Stimulated activated CD4-positive, alpha-beta T cell treated with anti-CD3 and anti-CD28 coated beads, Interleukin-2, amount 100 ng/mL, for 48 hours (primary cell): ENCODE measurements at places on chromosomes 12 and 14.

DNA sequence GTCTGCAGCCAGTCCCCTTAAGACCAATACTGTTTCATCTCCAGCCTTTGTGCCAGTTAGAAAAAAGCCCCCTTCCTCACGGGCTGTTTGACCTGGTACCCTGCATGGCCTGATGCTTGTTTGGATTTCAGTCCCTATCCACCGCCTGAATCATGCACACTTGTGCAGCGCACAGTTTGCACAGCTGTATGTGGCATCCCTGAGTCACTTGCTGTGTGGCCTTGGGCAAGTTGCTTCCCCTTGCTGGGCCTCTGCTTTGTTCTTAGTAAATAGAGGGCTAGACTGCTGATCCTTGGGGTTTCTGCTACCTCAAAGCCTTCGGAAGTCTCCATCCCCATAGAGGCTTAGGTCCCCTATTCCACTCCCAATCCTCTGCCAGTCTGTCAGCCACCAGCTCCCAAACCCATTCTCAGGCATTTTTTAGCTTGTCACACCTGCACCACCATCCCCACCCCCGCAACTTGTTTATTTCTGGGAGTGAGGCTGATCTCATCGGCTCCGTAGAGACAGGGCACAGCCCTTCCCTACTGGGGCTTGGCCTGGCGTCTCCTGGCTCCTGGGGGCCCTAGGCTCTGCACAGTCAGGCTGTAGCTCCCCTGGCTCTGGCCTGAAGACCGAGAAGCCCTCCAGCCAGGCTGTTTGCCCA, 8.8 kb downstream of the KRT80 start:
- no peak for DNase-seq

DNA sequence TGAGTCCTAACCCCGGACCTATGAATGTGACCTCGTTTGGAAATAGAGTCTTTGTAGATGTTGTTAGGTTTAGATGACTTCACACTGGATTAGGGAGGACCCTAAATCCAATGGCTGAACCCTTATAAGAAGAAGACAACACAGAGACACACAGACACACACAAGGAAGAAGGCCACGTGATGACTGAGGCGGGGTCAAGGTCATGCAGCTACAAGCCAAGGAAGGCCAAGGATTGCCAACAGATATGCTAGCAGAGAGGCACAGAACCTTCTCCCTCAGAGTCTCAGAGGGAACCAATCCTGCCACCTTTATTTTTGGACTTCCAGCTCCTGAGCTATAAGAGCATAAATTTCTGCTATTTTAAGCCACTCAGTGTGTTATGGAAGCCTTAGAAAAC, 31.8 kb downstream of the LTBP2 start:
- DNase-seq: no peak

GRCh38 chr12:119202544-119202943, 23.8 kb downstream of the HSPB8 start:
- no peak for DNase-seq

GRCh38 chr14:29235991-29236390, 469.4 kb downstream of the FOXG1 start:
- no peak for DNase-seq

DNA sequence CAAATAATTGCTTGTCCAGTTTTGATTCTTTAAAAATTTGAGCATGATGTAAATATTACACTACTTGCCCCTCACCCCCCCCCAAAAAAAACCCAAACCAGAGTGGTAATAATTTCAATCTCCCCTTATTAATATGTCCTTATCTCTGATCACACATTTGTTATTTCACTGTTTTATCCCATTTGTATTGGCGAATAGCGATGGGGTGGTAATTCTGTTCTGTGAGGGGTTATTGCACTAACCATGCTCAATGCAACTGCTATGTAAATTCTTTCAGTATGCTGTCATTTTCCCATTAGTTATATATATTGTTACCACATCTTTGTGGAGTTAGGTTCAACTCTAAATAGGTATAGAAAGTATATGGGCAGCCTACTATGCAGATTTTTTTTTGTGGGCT, 1.1 kb downstream of the RIMKLB start:
- DNase-seq: no peak

GRCh38 chr14:102809870-102810269, 32.6 kb downstream of the TRAF3 start:
- DNase-seq: no peak

DNA sequence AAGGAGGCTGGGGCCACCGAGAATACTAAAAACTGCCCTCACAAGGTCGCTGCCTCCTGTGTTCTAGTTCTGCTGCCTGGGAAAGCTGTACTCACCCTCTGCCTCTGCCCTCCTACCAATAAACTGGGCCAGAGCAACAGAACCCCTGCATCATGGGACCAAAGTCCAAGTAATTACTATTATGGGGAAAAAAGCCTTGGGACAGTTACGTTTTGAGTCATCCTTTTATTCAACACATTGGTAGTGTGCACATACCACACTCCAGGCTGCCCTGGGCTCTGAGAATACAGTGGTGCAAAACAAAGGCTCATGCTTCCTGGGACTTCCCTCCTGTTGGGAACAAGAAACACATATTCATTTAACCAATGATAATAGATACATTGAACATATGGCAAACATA, 49.0 kb downstream of the CACNA1C start:
- DNase-seq: no peak

GRCh38 chr12:122062832-122063693, 15.5 kb upstream of the MLXIP start:
- DNase-seq: no peak

- no peak for DNase-seq
Measured at GRCh38 chr14:94653321-94653720, 41.1 kb downstream of the SERPINA3 start.

- no peak for DNase-seq
Measured at GRCh38 chr14:104586832-104587620, 7.5 kb downstream of the C14orf180 start.

- DNase-seq: no peak
Measured at GRCh38 chr12:62301080-62301798, 41.0 kb downstream of the USP15 start.

GRCh38 chr12:100401660-100402059, 44.8 kb downstream of the SLC17A8 start:
- DNase-seq: no peak

DNA sequence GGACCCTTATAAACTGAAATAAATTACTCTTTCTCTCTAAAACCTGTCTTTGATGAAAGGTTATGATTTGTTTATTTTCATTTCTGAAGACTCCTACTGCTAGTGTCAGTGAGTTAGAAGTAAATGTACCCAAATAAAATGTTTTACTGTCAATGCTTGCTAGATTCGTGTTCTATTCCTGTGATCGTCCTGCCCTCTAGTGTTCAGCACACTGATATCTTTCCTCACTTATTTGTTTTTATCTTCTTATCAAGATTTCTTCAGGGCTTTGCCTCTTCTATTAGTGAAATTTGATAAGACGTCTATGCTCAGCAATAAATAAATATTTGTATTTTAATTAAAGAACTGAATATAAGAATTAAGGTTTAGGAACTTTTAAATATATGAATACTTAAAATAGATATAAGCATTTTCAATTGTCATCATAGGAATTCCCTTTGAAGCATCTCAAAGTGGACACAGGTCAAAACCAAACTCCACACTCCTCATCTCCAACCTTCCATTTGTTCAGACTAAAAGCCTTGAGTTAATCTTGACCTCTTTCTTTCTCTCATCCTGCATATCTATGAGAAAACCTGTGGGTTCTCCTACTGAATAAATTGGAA, 75.8 kb downstream of the C12orf50 start:
- no peak for DNase-seq

GRCh38 chr12:41564816-41565215, 376.7 kb downstream of the PDZRN4 start:
- no peak for DNase-seq

DNA sequence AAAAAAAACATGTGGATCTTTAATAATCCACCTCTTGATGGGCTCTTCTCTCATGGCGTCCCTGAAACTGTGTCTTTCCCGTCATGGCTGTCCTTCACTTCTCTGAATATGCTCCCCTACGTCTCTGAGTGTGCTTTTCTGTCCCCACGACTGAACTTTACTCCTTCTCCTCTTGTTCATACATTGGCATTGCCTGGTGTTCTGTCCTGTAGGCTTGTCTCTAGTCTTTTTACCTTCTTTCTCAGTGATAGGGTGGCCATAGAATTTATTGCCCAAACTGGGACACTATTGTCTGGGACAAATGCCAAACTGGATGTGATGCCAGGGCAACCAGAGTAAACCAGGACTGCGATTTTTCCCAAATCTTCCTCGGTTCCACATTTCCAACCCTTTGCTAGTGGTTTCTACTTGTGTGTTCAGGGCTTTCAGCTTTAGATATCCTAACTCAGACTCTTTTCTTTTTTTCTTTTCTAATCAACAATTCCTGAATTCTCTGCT, 202.2 kb downstream of the ATP23 start:
- no peak for DNase-seq

DNA sequence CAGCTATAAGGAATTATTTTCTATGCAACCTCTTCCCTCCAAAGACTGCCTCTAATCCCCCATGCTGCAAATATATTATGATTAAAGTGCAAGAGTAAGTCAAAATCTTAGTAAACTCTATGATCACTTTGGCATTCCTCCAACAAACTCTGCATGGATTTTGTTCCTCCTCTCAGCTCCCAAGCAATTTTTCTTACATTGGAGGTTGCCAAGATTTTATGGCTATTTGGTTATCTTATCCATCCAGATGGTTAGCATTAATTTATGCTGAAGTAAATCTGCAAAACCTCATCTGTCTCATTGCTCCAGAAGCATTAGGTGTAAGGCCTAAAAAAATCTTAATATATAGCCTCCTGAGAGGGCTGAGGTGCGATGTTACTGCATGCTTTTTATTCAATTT, 228.1 kb downstream of the CHST11 start:
- DNase-seq: no peak

DNA sequence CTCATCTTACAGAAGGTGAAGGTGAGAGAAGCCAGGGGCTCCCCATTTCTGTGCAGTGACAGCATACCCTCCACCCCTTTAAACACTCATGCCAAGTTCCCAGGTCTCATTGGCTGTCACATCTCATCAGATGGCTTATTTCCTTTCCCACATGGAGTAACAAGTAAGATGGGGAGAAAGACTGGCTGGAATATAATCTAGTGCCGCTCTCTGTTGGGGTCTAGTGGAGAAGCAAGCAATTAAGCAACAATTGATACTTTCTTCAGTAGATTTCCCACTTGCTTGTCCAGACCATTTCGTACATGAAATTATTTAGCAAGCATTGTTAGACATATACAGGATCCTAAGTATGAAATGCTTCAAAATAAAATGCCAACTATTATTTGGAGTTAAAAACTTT, 92.2 kb downstream of the SLC5A8 start:
- no peak for DNase-seq

- no peak for DNase-seq
Measured at GRCh38 chr14:21107283-21107800, 6.5 kb downstream of the TMEM253 start.

DNA sequence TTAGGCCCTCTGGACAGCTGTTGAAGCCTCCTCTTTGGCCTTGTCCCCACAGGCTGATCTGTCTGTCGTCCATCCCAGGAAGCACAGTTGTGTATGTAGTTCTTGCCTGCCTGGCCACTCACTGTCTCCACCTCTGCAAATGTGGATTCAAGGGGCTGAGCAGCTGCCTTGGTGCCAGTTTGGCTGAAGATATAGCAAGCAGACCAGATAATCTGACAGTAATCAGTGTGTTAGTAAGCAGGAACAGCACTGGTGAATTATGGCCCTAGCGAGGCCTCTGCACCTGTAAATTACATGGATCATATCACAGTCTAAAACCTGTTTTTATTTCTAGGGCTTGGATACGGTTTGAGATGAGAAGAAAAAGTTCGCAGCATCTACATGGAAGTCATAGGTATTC, 282.5 kb upstream of the NOS1 start:
- DNase-seq: no peak

- peak; percentile 55 for DNase-seq
Measured at GRCh38 chr14:64880221-64881121, 764 bp upstream of the SPTB start.

GRCh38 chr14:93042968-93043940, 72.5 kb downstream of the ITPK1 start:
- DNase-seq: no peak

DNA sequence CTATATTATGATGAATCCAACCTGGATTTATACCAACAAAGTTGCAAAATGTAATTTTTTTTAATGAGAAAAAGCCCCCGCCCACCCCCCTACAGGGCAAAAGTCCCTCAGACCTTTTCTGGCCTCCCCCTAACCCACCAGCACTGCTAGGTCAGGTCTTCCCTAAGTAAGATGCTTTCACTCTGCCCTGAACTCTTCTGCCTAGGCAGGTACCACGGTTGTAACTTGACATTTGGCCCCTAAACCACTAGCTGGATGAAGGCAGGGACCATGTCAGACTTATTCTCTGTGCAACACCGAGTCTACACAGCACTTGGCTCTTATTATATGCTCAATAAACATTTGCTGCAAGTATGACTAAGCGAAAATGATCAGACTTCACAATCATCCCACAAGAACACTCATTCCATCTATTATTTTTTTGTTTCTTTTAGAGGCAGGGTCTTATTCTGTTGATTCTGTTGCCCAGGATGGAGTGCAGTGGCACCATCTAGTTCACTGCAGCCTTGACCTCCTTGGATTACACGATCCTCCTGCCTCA, 63.2 kb downstream of the SPRING1 start:
- DNase-seq: no peak

- no peak for DNase-seq
Measured at GRCh38 chr12:749751-750270, 2.6 kb upstream of the WNK1 start.

DNA sequence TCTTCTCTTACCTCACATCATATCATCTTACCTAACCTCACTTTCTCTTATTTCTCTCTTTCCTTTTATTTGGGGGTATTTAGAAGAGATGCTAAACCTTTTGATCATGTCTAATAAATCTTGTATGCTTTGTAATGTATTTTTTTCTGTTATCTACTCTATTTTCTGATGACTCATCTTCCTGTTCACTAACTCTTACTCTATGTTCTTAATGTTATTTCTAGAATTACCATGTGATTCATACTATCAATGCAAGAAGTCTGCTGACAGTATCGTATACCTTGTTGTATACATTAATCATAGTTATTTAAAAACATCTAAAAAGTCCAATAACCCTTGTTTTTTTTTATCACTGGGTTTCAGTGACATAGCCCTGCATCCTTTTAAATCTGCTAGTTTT, 62.3 kb downstream of the MGAT4C start:
- DNase-seq: no peak

- DNase-seq: no peak
Measured at GRCh38 chr12:113002676-113003075, 24.4 kb downstream of the OAS2 start.

- no peak for DNase-seq
Measured at GRCh38 chr12:3974883-3975282, 101.7 kb upstream of the PARP11 start.

- no peak for DNase-seq
Measured at GRCh38 chr12:15721316-15722115, 67.7 kb downstream of the EPS8 start.

- DNase-seq: no peak
Measured at GRCh38 chr12:92431146-92431545, 271.6 kb upstream of the PLEKHG7 start.

DNA sequence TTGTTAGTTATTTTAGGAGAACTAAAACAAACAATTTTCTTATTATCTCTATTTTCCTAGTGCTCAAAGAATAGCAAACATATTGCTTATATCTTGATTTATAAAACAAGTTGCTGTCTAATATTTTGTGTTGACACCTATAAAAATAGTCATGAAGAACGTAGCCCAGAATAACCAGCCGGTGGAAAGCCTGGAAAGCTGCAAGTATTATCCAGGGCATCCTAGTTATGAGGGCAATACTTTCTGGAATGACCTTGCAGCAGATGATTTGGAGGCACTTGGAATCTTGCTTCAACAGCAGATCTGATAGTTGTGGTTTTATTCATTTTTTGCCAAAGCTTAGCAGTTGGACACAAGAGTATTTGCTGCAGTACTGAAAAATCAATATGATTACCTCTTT, 948.7 kb downstream of the LRFN5 start:
- no peak for DNase-seq
